Stimulated activated CD4-positive, alpha-beta T cell treated with anti-CD3 and anti-CD28 coated beads, Interleukin-1b, Interleukin-23, amount 100 ng/mL, for 1 hour (primary cell): ENCODE measurements at places on chromosomes 2 and 18.

DNA sequence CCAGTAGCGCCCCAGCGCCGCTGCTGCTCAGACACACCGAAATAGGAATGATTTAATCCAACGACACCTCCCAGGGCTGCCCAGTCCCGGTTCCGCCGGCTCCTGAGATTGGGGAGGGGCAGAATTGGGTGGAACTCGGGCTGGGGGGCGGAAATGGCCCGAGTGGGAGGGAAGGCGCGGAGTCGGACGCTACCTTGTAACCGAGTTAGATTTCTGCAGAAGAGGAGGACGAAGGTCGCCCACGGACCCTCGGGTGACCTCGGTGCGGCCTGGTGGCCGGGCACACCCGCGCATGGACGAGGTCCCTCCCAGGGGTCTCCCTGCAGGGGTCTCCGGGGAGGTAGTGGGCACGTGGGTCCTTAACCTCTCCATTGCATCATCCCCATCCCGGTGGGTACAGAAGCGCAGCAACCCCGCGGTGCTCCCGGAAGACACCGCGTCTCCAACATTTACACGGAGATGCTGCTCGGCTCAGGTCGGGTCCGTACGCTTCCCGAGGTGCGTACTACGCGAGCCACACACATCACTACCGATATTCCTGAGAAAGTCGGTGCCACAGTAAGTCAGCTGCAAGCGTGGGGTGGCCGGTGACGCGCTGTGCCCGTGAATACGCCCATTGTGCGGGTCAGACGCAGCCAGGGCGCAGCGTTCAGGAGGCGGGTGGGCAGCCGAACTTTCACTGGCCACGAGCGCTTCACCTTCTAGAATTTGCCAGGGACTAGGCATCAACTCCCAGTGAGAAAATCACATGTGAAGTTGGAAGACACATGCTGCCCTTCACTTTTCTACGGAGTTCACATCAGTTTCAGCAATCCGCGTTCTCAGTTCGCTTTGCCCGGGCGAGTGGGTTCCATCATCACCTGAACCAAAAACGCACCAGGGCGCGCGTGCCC, 3.0 kb downstream of the ZNF516 start:
- DNase-seq, result no peak

- no peak for DNase-seq
Measured at GRCh38 chr2:159144776-159145614, 141.5 kb downstream of the WDSUB1 start.

GRCh38 chr18:35580701-35581539, 620 bp upstream of the GALNT1 start:
- peak; percentile 5 for DNase-seq

GRCh38 chr2:11985817-11986566, 239.6 kb downstream of the LPIN1 start:
- DNase-seq, result no peak

- no peak for DNase-seq
Measured at GRCh38 chr18:58364876-58365528, 263.9 kb downstream of the ALPK2 start.

DNA sequence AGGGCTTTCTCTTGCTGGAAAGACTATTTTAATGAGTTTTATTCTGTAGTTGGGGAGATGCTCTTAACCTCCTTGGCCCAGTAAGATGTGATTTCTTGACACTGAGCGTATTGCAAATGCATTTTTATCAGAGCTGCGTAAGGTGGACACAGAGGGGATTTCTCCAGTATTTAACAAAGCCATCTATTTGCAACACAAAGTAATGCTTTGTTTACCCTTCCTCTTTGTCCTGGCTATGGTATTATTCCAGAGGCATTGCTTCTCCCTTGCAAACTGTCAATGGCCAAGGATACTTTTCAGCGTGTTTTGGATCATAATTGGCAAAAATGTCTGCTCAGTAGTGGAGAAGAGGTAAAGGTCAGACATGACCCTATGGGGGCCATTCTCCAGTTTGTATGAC, 90.8 kb upstream of the PIK3C3 start:
- no peak for DNase-seq

- DNase-seq, result no peak
Measured at GRCh38 chr18:61637905-61638595, 254.8 kb downstream of the RNF152 start.

DNA sequence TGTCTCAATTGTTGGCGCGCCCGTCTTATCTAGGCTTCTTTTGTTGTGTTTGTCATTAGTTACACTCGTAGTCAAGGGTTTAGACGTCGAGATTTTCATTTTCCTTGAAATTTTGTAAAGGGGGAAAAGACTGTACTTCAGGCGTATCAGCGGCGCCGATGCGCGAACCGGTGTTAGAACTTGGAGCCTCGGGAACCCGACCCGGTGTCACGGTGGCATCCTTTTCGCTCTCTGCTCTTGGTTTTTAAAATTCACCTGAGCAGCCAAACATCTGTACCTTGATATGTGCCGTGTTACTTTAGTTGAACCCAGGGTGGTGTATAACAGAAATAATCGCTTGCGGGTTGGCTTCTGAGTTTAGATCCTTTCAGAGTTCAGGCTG, 643 bp downstream of the RMC1 start:
- no peak for DNase-seq

DNA sequence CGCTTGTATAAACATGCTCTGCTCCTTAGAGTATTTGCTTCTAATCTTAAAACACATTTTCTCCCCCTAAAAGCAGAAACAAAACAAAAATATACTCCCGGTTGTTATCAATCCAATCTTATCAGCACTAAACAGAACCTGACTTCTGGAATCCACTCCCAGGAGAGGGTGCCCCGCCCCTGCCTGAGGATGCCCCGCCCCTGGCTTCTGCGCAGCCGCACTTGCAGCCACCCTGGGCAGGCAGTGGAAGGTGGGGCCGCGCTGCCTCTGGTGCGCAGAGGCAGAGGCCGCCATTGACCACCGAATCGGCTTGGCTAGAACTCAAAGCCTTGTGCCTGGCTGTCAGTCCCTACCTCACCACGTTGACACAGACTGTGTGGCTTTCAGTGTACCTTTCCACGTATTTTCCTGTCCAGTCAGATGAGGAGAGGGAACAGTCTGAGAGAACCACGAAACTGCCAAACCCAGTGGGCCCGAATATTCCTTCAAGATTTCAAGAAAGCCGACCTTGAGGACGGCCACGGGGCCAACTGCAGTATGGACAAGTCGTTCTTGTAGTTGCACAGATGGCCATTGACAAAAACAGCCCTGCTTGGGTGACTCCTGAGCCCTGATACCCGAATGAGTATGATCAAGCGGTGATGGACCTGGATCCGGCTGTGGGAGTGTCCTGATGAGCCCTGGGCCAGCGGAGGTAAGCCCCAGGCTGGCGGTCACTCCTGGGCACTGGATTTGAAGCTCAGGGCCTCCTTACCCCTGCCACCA, 46.2 kb upstream of the ARHGAP28 start:
- no peak for DNase-seq

DNA sequence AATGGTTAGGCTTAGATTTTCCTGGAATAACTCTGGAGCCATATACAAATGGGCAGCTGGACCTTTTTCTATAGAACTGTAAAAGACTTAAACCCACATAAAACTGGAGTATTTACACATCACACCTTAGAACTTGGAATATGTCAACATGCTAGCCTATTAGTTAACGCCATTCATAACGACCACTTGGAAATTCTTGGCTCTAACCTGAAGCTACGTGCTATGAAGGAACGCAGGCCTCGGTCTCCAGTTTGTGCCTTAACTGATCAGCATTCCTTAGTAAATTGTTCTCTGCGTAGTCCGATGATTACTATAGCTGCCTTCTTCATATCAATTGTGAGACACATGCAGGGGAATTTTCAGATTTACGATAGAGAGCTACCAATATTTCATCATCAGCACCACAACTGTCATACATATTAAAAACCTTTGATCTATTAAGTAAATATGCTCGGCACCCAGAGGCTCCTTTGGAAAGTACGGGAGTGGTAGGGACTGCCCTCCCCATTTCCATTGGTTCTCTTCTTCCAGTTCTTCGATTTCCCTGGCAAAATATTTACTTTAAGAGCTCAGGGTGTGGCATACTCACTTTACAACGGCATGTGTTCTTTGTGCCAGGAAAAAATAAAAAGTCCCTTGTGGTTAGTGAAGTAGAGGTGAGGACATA, 17.5 kb upstream of the CCL20 start:
- DNase-seq, result no peak

- DNase-seq, result no peak
Measured at GRCh38 chr2:14831458-14831857, 198.9 kb downstream of the LRATD1 start.

DNA sequence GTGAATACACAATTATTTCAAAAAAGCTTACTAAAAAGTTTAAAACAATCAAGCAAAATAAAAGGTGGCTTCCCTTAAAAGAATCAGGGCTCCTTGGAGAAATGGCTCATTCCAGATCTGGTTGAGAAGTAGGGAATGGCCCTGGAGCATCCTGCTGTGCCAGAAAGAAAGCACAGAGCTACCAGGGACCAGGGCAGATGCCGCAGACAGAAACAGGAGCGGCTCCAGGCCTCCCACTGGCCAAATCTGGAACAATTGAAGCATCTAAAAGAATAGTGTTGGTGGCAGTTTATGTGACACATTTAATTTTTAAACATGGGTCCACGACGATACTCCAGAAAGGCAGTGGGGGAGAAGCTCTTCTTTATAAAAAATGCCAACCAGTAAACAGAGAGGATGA, 75.5 kb downstream of the GBX2 start:
- no peak for DNase-seq

DNA sequence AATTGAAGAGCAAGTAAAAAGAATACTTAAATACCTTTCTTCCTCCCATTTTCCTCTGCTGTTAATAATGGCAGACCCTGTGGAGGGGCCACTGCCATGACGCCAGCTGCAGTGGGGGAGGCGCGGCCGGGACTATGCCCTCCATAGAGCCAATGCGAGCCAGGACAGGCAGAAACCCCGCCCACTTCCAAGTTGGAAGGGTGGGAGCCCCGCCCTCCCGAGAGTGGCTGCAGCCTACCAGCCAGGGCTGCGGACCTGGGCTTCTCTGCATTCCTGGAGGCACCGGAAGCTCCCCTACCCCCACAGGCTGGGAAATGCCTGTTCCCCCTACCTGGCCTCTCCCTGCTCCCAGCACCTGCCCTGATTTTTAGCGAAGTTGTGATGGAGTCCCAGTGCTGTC, 439.4 kb upstream of the CDH19 start:
- DNase-seq, result no peak

DNA sequence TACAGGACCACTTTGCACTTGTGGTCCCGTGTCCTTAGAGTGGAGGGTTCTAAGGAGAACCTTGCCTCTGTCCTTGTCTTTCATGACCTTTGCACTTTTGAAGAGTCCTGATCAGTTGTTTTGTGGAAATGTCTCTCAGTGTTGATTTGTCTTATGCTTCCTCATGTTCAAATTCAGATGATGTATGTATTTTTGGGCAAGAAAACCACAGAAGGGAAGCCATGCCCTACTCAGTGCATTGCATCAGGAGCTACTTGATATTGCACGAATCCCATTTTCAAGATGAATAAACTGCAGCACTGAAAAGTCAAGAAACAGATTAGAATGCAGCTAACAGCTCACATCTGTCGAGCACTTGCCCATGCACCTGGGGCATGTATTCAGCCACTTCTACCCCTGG, 152.2 kb downstream of the INHBB start:
- no peak for DNase-seq

- DNase-seq, result no peak
Measured at GRCh38 chr2:234595829-234596228, 98.9 kb upstream of the ARL4C start.

- no peak for DNase-seq
Measured at GRCh38 chr2:118853129-118853640, 5.7 kb upstream of the EN1 start.

GRCh38 chr2:210309548-210310233, 5.3 kb downstream of the MYL1 start:
- no peak for DNase-seq

DNA sequence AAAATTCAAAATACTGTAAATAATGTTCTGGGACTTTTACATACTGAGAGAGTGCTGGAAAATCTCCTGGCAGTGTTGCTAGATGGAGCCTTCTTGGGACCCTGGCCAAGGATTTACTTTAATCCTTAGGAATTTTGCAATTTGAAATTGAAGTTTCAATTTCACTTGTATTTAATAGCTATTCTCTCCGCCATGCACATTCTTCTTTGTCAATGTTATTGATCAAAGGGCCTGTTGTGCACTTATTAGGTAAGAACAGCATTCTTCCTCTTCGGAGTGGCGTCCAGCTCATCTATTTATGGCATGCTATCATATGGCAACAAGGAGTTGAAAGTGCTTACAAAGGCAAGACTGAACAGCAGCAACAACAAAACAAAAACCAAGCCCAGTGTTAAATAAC, 40.1 kb upstream of the SOS1 start:
- DNase-seq, result no peak

DNA sequence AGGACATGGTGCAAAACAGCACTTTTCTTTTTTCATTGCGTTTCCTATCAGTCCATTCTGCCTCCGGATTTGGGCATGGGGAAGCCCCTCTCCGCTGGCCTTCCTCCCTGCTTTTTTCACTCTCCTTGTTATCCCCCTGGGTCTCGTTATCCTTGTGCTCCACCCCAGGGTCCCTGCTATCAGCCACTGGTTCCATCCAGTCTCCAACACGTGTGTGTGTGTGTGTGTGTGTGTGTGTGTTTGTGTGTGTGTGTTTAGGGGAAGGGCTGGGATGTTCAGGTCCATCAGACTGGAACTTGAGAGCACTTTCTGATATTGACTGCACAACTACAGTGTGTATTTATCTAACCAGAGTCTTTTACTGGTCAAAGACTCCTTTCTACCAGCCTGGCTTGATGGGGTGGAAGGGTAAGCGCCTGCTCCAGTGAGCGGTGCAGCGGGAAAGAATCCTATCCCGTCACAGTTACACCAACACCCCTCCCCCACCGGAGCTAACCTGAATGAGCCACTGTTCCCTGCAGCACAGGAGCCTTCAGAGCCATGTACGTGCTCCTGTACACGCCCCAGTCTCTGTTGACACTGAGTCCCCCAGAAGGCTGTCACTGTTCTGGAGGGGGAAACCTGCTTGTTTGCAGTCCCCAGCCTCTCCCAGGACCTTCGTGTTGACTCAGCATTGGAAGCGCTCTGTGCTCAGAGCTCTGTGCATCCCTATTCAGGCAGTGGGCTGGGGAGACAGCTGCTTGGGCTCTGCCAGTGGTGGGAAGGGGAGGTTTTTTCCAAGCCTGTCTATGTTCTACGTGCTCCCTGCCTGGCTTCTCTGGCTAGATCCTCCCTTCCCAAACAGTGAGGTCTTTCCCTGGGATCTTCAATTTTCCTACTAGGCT, 4.6 kb downstream of the INHA start:
- DNase-seq, result no peak

GRCh38 chr2:157784823-157785175, 91.3 kb downstream of the ACVR1 start:
- no peak for DNase-seq

DNA sequence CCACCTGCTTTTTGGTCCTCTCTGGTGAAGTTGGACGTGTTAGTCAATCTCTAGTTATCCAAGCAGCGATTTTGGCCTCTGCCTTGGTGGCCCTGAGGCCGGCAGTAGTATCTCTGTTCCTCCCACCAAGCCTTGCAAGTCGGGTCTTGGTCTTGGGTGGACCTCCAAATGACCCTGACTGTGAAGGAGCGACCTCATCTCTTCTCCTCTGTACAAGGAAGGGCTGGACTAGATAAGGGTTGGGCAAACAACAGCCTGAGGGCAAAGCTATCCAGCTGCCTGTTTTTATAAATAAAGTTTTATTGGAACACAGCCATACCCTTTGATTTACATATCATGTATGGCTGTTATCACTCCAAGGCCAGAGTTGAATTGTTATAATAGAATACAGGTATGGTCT, 74.6 kb upstream of the FOSL2 start:
- no peak for DNase-seq
